CD4-positive, alpha-beta T cell treated with Interleukin-1 beta for 1 hour (primary cell): ENCODE measurements at places on chromosomes 6 and 20.

GRCh38 chr20:10217721-10218410 lies 764 bp upstream of the SNAP25 start:
- DNase-seq = no peak

GRCh38 chr6:161701056-161701455 lies 427.2 kb upstream of the AGPAT4 start:
- DNase-seq = no peak

GRCh38 chr6:10397756-10398445 lies 17.0 kb downstream of the TFAP2A start:
- DNase-seq = no peak

DNA sequence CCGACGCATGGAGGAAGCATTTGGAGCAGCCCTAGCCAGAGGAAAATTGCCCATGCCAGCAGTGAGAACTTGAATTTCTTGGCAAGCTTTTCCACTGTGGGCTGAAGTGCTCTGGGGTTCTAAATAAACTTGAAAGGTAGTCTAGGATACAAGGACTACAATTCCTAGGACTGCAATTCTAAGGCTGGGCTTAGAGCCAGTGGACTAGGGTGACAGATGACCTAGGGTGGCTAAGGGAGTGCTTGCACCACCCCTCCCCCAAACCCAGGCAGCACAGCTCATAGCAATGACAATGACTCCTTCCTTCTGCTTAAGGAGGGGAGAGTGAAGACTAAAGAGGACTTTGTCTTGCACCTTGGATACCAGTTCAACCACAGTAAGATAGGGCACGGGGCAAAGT lies 122.3 kb downstream of the THBS2 start:
- no peak for DNase-seq

GRCh38 chr20:11267131-11267761 lies 593.4 kb upstream of the JAG1 start:
- DNase-seq = no peak

- no peak for DNase-seq
These were observed 39.4 kb upstream of the MYB start for GRCh38 chr6:135141728-135142127.

DNA sequence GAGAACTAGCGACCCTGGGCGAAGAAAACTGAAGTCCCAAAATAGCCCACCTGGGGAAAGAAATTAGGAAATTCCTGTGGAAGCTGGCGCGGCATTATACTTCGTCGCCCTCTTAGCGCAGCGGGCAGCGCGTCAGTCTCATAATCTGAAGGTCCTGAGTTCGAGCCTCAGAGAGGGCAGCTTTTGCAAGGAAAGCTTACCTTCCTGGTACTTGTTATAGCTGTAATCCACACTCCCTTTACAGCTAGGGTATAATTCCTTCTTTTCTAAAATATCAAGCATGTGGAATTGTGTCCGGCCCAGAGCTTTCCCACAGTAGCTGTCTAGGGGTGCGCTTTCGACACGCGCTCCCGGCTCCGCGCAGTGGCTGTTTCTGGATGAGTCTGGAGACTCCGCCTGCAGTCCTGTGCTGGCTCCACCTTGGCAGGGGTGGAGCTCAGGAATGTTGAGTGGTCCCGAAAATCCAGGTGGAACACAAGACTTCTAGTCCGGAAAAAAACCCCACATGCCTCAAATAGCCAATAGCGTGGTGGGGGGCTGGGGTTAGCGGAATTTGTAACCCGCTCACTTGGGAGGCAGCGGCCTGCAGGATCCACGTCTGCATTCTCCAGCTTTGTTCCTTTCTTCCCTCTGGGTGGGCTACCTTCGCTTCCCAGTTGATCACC lies 83.7 kb upstream of the ZNF322 start:
- no peak for DNase-seq

DNA sequence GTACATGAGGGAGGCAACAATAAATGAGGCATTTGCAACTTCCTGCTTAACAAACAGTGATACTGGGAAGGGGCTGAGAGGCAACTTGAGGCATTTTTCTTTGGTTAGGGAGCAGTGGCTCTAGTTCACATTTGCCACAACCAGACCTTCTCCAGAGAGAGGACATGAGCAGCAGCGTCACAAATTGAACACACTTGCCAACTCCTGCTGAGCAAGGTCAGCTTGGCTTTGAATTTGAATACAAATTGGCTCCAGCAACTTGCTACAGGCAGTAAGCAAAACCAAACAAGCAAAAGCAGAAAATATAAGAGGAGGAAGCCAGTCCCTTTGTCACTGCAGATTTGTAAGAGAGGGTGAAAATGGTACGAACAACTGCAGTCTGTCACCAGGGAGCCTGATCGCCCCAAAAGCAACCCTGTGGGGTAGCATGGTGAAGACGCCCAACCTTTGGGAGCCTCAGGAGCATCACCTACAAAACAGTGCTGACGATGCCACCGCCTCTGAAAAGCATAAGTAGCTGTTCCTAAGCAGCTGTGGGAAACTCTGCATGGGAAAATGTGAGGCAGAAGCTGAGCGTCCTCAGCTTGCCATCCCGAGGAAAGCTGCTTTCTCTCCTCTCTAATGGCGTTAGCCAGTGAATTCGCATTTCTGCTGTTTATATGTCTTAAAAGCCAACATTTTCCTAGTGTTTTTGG lies 378.7 kb downstream of the RNGTT start:
- no peak for DNase-seq

DNA sequence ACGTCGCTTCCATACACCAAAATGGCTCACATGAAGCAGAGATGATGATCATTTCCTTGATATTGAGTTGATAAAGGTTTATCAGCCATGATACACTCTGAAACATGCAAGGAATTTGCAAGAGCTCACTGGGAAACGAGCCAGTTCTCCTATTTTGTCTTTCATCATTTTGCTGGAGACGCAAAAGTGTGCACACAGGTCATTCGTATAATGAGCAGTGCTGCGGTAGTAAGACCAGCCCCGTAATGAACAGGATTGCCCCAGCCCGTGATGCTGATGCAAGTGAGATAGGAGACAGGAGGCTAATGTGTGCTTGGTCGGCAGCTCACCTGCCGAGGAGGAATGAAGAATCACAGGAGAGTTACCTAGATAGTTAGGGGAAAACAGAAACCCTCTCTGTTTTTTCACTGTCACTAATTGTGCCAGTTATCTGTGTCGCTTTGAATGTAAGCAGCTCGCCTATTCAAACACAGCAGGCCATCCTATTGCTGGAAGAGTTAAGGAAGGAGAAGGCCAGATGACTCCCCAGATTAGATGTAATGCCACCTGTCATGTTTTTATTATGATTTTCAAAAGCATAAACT lies 391.8 kb downstream of the SAMD5 start:
- DNase-seq = no peak
